ENCODE measurements at places on chromosomes 3 and 15. TPM values are rescaled to one million over a fixed set of nuclear protein-coding genes. Genes with fewer than 3 reads are reported as not detected.

Gene LSAMP
- total RNA-seq = 18.0 TPM

Gene CYP1A2
- total RNA-seq = not detected

Gene DPPA2
- 1.2 TPM for total RNA-seq

Gene SLC15A2
- total RNA-seq = 1.0 TPM

DNA sequence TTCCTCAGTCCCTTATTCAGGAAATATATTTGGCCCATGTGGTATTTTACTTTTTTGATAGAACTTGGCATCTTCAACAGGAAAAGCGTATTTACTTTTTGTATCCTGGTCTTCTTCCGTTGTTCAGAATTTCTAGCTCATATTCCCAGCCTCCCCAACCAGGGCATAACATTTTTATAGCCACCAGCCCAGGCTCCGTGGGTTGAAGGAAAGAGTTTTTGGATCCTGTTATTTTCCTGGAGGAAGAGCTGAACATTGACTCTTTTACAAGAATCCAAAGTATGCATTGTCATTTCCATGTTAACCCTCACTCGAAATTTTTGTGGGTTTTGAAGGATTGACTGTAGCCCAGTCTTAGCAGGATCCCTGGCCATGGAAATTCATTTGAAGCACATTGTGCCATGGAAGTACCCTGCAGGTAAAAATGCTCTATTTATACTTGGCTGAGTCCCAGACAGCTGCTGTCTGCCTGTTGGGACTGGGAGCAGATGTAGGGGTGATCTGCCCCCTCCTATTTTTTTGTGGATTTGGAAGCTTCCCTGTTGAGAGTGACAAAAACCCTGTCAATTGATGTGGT, 98.8 kb downstream of the AKAP13 start:
- no peak for DNase-seq
- peaks cover 51% of the 10 kb centered on the region for H3K4me1 ChIP-seq
- H3K36me3 ChIP-seq = no peaks in the 10 kb centered on the region
- no peak overlapping the region for H3K27ac ChIP-seq
- H3K27me3 ChIP-seq = no peaks in the 10 kb centered on the region
- no peak overlapping the region for H3K4me3 ChIP-seq

DNA sequence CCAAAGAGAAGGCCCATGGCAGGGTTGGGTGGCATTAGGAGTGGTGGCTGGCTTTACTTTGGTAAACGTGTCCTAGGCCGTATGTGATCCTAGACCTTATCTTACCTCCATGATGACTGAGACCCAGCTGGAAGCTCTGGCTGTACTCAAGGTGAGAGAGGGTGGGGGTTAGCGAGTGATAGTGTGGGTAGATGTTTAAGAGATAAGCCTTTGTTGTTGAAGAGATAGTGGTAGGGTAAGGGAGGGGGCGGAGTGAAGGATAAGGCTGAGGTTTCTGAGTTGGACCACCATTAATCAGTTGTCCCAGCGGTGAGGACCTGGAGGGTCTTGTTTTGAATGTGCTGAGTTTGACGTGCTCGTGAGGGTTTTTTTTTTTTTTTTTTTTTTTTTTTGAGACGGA, 61.5 kb upstream of the ULK4 start:
- H3K27me3 ChIP-seq = no peaks in the 10 kb centered on the region
- no peak overlapping the region for H3K4me3 ChIP-seq
- H3K4me1 ChIP-seq = peaks cover 61% of the 10 kb centered on the region
- DNase-seq = no peak
- H3K36me3 ChIP-seq = no peaks in the 10 kb centered on the region

DNA sequence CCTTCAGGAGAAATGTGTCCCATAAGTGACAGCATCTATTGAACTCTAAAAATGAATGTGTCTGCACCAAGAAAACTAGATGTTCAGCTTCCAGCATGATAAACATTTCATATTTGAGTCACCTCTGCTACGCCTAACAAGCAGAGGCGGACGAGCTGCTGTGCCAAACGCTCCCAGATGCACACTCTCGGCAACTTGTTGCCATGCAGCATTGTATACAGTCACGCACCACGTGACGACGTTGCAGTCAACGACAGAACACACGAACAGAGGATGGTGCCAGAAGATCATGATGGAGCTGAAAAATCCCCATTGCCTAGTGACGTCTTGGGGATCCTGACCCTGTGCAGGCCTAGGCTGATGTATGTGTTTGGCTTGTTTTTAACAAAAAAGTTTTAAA, 137.5 kb downstream of the XXYLT1 start:
- no peaks in the 10 kb centered on the region for H3K36me3 ChIP-seq
- H3K27me3 ChIP-seq = no peaks in the 10 kb centered on the region
- H3K4me1 ChIP-seq = no peaks in the 10 kb centered on the region
- no peak overlapping the region for H3K27ac ChIP-seq
- DNase-seq = no peak

- no peak for DNase-seq
- no peaks in the 10 kb centered on the region for H3K27me3 ChIP-seq
- peaks cover 4% of the 10 kb centered on the region for H3K4me1 ChIP-seq
- H3K27ac ChIP-seq = no peak overlapping the region
These were observed 16.4 kb downstream of the MAPKAPK3 start for GRCh38 chr3:50633230-50633790.

GRCh38 chr3:108516881-108517280, 6.5 kb upstream of the MYH15 start:
- H3K36me3 ChIP-seq = no peaks in the 10 kb centered on the region
- H3K4me1 ChIP-seq = peaks cover 22% of the 10 kb centered on the region
- H3K4me3 ChIP-seq = no peak overlapping the region
- peak; percentile 68 for DNase-seq
- H3K27ac ChIP-seq = peak overlapping the region; percentile 17

DNA sequence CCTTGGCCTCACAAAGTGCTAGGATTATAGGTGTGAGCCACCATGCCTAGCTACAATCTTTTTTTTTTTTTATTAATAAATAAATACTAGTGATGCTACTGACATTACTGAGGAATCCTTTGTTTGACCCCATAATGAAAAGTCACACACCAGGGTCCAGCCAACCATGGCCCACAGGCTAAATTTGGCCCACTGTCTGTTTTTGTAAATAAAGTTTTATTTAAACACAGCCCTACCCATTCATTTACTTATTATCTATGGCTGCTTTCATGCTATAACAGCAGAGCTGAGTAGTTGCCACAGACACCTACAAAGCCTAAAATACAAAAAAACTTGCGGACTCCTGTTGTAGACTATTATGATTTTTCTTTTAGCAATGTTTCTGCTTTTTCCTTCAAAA, 7.4 kb downstream of the INTS14 start:
- no peak overlapping the region for H3K27ac ChIP-seq
- H3K36me3 ChIP-seq = peaks cover 3% of the 10 kb centered on the region
- no peak for DNase-seq
- no peaks in the 10 kb centered on the region for H3K27me3 ChIP-seq

GRCh38 chr3:42654331-42655201, 1.1 kb downstream of the ZBTB47 start:
- no peak overlapping the region for H3K27ac ChIP-seq
- peak; percentile 92 for DNase-seq
- peaks cover 12% of the 10 kb centered on the region for H3K4me1 ChIP-seq
- no peaks in the 10 kb centered on the region for H3K36me3 ChIP-seq

DNA sequence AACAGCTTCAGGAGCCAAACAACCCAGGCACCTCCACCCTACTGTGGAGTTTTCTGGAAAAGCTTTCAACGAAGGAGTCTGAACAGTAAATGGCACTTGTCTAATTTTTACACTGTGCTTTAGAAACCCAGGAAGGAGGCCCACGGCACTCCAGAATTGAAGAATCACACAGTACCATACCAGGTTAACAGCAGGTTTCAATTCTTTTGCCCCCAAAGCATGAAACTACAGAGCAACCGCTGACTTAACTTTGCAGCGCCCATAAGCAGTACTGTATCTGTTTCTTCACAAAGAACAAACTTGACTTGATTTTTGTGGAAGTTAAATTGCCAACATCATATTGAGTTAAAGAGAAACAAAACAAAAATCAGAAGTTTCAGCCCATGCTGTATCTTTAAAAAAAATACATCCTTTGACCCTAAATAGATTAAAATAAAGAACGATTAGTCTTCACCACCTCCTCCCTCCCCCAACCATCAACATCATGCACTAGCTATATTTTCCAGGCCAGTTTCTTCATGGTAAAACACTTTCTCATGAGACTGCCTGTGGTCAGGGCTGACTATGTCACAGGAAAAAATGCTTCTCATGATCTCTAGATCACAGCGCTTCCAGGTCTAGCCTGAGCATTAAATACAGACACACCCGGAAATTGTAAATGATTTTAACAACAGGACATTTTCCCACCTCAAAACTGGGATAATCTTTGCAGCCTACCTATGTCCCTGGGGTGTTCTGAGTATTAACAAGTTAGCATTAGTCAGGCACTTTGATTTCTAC, 456.3 kb downstream of the FOXP1 start:
- no peak overlapping the region for H3K4me3 ChIP-seq
- H3K36me3 ChIP-seq = no peaks in the 10 kb centered on the region
- no peaks in the 10 kb centered on the region for H3K27me3 ChIP-seq
- H3K27ac ChIP-seq = no peak overlapping the region
- DNase-seq = no peak

DNA sequence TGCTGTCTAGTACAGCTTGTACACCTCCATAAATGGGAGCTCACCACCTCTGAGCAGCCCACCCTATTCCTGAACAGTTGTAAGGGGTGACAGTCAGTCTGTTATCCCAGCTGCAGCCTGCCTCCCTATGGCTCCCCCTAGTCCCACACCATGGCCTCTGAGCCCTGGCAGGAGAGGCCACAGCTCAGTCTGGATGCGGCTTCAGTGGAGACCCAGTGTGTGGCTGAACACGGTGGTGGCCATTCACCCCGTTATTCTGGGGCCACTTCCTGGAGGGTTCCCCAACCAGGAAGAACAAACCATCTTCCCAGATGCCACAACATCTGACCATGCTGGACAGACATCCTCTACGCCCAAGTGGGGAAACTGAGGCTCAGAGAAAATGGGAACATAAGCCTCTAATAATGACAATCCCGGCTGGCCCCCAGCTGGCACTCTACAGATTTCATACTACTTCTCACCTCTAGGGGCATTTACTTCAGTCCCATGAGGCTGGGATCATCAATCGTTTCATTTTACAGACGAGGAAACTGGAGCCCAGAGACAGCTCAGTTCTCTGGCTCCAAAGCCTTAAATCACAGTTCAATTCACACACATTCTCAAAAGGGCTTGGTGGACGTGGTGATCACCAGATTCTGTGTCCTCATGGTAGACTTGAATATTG, 9.2 kb upstream of the GRIP2 start:
- no peaks in the 10 kb centered on the region for H3K36me3 ChIP-seq
- peaks cover 8% of the 10 kb centered on the region for H3K27me3 ChIP-seq
- DNase-seq = no peak
- no peak overlapping the region for H3K4me3 ChIP-seq
- H3K27ac ChIP-seq = no peak overlapping the region
- H3K4me1 ChIP-seq = no peaks in the 10 kb centered on the region
